Osteocyte (in vitro differentiated cells): ENCODE measurements at places on chromosomes 1 and 21. TPM values are rescaled to one million over a fixed set of nuclear protein-coding genes. Genes with fewer than 3 reads are reported as not detected.

DNA sequence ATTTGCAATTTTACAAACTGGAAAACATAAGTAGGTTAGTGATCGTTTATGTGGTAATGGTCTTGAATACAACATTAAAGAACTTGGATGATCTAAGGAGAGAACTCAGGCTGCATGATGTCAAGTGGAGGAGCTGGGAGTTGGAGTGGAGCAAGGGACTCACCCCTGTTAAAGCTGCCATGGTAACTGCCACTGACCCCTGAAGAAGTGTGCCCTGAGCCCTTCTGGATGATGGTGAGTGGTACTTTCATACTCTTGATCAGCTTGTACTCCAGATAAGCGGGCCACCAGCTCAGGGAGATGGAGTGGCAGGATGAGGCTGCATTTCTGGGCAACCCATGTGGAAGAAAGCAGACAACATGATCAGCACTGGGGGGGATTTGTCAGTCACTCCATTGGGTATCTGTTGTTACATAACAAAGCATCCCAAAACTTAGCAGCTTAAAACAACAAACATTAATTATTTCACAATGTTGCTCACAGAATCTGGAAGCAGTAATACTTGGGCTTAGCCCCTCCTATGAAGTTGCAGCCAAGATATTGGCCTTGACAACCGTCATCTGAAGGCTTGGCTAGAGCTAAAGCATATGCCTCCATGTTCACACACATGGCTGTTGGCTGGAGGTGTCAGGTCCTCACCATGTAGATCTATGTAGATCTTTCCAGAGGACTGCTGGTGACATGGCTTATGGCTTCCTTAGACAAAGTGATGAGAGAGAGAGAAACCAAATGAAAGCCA lies 213.8 kb downstream of the DUSP10 start:
- H3K27me3 ChIP-seq: peaks cover 9% of the 10 kb centered on the region
- DNase-seq: no peak
- no peak overlapping the region for H3K27ac ChIP-seq
- no peaks in the 10 kb centered on the region for H3K36me3 ChIP-seq
- no peak overlapping the region for H3K4me3 ChIP-seq
- no peaks in the 10 kb centered on the region for H3K4me1 ChIP-seq

Gene ARHGEF10L
- total RNA-seq: 24.0 and 26.0 TPM in 2 replicates

Gene ERRFI1
- total RNA-seq: 84.2 and 96.6 TPM in 2 replicates

Gene SASS6
- total RNA-seq: 2.8 and 3.2 TPM in 2 replicates

GRCh38 chr21:29470397-29470796 lies 171.7 kb downstream of the BACH1 start:
- H3K4me3 ChIP-seq: no peak overlapping the region
- H3K27ac ChIP-seq: no peak overlapping the region
- peaks cover 5% of the 10 kb centered on the region for H3K36me3 ChIP-seq
- DNase-seq: no peak
- H3K27me3 ChIP-seq: no peaks in the 10 kb centered on the region
- peaks cover 5% of the 10 kb centered on the region for H3K4me1 ChIP-seq
